ENCODE measurements at places on chromosomes 1 and 21.

DNA sequence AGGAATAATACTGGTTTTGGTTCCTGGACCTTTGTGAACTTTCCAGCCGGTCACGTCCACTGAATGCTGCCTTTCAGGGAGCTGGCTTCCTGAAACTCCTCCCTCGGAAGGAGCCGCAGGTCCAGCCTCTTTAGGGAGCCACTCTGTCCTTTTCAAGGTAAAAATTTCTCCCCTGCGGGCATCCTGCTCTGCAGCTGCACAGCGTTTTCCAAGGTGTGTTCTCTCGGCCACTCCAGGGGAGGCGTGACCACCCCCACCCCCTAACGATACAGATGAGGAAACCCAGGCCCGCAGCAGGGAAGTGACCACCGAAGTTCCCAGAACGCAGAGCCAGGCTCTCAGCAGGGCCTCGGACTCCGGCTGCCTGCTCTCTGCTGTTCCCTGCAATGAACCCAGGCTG, 21.5 kb downstream of the PADI2 start:
- no peak for DNase-seq

GRCh38 chr1:23357138-23357908, 12.3 kb downstream of the ZNF436 start:
- no peak for DNase-seq

- no peak for DNase-seq
Measured at GRCh38 chr1:41475346-41475745, 9.1 kb downstream of the EDN2 start.

GRCh38 chr1:54421101-54421504, 14.9 kb upstream of the SSBP3 start:
- no peak for DNase-seq

DNA sequence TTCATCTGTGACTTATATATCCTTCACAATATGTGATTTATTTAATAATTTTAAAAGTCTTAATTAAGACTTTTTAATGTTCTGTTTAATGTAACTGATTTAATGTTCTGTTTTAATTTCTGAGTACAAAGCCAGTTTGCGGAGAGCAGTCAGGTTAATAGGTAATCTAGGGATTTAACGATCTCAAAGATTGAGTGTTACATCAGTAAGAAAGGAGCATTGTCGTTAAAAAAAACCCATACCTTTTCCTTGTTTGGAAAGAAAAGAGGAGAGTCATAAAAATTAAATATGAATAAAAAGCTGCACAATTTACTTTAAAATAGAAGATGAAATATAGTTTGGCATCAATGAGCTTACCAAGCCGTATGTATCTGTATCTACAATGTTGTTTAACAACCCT, 621.4 kb downstream of the KIF26B start:
- no peak for DNase-seq

DNA sequence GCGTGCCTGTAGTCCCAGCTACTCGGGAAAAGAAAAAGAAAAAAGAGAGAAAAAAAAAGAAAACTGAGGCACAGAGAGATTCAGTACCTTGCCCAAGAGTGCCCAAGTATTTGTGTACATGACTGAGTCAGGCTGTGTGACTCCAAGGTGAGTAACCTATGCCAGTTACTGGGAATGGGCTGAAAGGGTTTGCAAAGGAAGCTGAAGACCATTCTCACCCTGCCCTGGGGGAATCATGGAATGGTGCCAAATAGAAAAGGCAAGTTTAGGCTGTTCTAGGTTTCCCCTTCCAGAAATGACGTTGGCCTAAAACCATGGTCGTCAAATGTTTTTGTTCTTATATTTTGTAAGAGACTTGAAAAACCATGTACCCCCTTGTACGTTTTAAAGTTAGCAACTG, 37.9 kb upstream of the LRIG2 start:
- DNase-seq = no peak

DNA sequence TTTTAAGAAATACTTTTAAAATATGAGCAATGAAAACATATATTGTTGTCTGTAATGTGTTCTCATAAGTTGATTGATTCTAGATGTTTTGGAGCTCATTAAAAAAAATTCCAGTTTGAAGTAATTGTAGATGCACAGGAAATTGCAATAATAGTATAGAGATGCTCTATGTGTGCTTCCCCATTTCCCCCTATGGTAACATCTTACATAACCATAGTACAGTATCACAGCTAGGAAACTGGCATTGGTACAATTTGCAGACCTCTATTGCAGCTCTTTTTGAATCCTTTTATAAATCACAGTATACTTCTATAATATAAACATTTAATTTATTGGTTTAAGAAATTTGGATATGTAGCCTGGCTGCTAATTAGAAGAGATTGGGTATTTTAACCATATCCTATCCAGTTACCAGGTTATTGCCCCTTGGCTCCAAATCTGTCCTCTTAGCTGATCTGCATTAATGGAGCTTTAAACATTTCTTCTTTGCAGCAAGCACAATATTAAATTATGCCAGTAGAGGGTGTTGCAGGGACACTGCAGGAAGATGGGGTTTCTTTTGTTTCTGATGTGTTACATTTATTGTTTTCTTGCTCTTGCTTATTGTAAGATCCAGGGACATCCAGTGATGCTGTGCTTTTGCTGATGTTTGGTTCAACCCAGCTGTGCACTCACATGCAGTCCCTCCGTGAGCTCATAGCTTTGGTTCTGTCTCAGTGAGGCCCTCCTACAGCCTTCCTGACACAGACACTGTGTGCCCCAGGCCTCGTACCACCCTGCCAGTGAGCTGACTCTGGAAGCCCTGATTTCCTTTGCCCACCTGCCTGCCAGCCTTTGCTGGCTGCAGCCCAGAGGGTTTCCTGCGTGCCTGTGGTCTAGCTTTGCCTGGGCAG, 103.3 kb downstream of the RABGAP1L start:
- DNase-seq = peak; percentile 71

Data from MM.1S (cell line).